ENCODE measurements at places on chromosomes 3 and 15. TPM values are rescaled to one million over a fixed set of nuclear protein-coding genes. Genes with fewer than 3 reads are reported as not detected.

GRCh38 chr15:101482526-101483371, 6.8 kb downstream of the PCSK6 start:
- peak; percentile 71 for DNase-seq

NTRK3 gene
- 3.7 TPM for total RNA-seq

- no peak for DNase-seq
Measured at GRCh38 chr3:72675243-72675642, 173.0 kb downstream of the SHQ1 start.

GRCh38 chr3:111936967-111937366, 41.9 kb upstream of the ABHD10 start:
- DNase-seq, result no peak

GRCh38 chr15:78104119-78104479, 11.7 kb downstream of the SH2D7 start:
- peak; percentile 31 for DNase-seq

DNA sequence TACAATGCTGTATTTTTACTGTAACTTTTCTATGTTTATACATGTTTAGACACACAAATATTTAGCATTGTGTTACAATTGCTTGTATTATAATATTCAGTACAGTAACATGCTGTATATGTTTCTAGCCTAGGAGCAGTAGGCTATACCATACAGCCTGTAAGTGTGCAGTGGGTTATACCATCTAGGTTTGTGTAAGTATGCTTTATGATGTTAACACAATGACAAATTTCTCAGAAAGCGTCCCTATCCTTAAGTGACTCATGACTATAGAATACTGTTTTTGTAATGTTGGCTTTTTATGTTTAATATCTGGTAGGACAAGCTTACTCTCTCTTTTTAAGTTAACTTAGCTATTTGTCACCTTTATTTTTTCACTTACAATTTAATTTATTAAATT, 127.5 kb upstream of the THRB start:
- no peak for DNase-seq

GRCh38 chr3:3097958-3098357, 12.2 kb downstream of the IL5RA start:
- DNase-seq, result no peak

HIGD2B gene
- total RNA-seq, result not detected

DNA sequence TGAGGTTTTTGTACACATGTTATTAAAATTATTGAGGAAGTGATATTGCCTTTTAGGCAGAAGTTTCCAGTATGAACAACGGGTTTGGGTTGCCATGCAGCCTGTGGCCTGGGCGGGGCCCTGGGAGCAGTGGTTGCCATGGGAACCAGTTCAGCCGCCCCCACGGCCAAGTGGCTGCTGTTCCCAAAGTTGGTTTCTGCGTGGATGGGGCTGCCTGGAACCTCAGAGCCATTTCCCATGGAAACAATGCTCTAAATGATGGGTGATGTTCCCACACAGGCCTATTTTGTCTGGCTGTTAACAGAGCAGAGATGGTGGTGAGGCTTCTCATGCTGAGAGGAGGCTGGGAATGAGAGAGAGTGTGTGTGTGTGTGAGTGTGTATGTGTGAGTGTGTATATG, 19.5 kb downstream of the MRAS start:
- no peak for DNase-seq

GRCh38 chr3:14170531-14171159, 7.8 kb downstream of the XPC start:
- no peak for DNase-seq

DNA sequence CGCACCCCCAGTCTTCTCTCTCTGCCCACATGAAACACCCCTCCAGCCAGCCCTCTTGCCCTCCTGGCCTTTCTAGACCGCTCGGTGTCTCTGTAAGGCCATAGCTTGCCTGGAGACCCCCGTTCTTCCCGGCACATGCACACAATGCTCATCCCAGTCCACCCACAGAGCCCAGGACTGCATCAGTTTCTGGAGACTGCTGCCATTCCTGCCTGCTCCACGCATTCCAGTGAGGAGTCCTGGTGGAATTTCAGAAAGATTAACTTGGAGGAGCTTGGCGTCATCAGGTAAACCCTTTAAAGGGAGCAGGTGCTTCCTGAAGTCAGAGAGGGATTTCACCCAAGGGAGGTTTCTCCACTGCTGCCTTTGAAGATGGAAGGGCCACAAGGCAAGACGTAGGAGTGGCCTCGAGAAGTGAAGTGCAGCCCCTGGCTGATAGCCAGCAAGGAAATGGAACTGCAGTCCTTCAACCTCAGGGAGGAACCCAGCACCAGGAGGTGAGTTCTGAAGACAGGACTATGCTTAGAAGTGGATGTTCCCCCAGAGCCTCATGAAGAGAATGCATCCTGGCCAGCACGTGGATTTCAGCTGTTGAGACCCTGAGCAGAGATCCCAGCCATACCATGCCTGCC, 19.2 kb downstream of the SLC41A3 start:
- no peak for DNase-seq

DNA sequence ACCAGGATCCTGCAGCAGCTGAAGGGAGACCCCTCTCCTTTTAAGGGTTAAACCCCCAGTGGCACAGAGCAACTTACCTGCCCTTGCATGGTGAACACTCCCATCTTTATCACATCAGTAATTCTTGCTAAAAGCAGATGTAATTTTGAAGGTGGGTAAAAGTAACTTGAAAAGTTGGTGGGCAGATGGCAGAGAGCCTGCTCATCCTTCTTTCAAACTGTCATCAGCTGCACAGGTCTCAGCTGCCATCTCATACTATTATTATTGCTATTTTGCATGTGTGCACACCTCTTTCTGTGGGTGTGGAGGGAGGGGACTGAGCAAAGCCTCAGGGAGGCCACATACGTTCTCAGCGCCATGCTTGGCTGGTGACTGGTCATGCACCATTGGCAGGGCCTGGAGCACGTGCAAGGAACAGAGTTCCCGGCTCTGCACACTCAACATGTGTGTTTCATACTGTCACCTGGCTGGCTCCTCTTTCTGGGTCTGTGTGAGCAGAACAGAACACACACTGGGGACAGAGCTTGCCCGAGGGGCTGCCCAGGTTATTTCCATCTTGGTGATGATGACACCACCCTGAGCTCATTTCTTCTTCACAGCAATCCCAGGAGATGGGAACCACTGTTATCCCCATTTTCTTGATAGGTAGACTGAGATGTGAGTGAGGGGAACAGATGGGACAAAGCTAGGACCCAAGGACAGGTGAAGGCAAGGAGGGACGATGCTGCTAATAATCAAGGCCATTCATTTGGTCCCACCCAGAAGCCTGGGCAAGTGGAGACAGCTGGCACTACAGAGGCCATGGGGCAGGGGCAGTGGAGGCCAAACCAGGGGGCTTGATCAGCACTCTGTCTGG, 95.8 kb upstream of the KLF13 start:
- peak; percentile 41 for DNase-seq

DNA sequence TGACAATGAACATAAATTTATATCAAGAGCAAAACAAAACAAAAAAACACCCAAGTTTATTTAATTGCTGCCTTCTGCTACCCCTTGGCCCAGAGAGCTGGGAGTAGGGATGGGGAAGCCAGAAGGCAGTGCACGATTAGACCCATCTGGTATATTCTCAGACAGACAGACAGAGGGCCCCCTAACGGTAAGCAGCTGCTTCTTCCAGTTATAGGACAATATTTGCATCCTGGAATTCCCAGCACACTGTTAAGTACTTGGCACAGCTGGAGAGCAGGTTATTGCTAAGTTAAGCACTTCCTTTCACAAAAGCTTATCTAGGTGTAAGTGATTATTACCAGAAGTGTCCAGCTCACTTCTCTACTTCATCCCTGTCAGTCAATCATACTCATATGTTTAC, 39.3 kb downstream of the C2CD4B start:
- no peak for DNase-seq

NXPE3 gene
- 26.9 TPM for total RNA-seq

CCK gene
- total RNA-seq, result not detected

GRCh38 chr15:58678683-58679082, 70.8 kb downstream of the ADAM10 start:
- no peak for DNase-seq

DNA sequence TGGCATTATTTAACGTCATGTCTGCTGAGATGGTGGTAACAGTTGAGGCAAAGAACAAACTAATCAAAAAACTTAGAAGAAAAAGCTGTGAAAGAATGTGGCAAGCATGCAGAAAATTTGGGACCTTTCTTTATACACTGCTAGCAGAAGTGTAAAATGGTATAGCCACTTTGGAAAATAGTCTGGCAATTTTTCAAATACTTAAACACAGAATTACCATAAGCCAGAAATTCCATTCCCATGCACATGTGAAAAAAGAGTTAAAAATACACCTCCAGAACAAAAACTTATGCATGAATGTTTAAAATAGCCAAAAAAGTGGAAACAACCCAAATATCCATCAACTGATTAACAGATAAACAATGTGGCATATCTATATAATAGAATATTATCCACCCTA, 613.3 kb downstream of the TBL1XR1 start:
- no peak for DNase-seq

- DNase-seq, result no peak
Measured at GRCh38 chr3:143668385-143668784, 179.9 kb downstream of the SLC9A9 start.

DNA sequence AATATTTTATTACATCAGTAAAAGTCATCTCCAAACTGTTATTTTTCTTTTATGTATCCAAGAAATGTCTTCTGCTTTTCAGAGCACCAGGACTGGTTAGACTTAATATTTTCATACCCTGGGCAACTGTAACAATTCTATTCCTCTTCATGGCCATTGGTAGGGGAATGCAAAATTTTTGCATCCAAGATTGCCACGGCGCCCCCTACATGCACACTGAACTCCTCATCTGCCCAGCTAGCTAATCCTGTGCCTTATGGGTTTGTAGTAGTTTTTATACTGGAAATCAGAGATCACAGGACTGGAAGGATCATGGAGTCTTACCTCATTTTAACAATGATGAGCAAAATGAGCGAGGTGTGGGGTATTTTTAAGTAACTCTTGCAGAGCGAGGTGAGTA, 74.2 kb downstream of the CRTC3 start:
- DNase-seq, result no peak

DNA sequence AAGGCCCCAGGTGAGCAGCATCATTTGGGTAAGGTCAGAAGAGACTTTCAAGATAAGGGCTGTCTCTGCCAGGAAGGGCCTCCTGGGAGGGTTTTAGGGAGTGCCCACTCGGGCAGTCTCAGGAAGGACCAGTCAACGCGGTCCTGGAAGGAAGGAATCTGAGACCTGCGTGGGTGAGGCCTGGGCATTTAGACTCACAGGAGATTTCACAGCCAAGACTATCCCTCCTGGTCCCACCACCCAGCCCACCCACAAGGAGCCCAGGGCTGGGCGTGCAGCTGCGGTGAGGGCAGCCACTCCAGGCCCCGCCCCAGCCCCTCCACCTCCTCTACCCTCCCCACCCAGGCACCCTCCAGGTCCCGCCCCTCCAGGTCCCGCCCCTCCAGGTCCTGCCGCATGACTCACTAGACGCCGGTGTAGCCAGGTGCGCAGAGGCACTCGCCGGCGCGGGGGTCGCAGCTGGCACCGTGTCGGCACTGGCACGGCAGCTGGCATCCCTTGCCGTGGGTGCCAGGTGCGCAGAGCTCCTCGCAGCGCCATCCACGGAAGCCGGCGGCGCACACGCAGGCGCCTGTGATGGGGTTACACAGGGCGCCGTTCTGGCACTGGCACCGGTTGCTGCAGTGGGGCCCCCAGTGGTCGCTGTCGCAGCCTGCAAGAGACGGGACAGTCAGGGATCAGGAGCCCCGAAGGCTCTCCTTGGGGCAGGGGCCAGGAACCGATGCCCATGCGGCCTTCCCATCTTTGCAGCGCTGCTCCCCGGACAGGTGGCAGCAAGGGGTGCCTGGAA, 112.7 kb downstream of the RAB11A start:
- no peak for DNase-seq
